M059J (cell line): ENCODE measurements at places on chromosomes 6 and 20. TPM values are rescaled to one million over a fixed set of nuclear protein-coding genes. Genes with fewer than 3 reads are reported as not detected.

DUSP15 gene
- 0.91 and 3.2 TPM in 2 replicates for total RNA-seq

ERVFRD-1 gene
- not detected in 2 replicates for total RNA-seq

PAK5 gene
- total RNA-seq, result 0.05 and 0.10 TPM in 2 replicates

- peak; percentile 35 for DNase-seq
Observed at GRCh38 chr20:38581013-38581412, at the start of gene ADIG. Gene ADIG, plus strand, starts transcription at chr20:38581197. Its CDS starts 54 bp downstream, at chr20:38581251.

- no peak for DNase-seq
Observed at GRCh38 chr6:84309336-84309735, 81.9 kb upstream of the CEP162 start.

DNA sequence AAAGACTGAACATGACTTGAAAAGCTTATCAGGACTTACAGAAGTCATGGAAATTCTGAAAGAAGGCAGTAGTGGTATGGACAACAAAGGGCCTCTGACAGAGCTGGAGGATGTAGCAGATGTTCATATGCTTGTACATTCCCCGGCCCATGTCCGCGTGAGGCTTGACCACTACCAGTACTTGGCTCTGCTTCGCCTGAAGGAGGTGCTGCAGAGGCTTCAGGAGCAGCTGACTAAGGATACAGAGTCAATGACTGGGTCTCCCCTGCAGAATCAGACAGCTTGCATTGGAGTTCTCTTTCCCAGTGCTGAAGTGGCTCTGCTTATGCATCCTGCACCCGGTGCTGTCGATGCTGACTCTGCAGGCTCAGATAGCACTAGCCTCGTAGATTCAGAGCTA, 29.2 kb downstream of the TAF11 start:
- DNase-seq, result no peak

GRCh38 chr20:38275815-38276550, 15.4 kb upstream of the KIAA1755 start:
- peak; percentile 96 for DNase-seq

- DNase-seq, result peak; percentile 54
Observed at GRCh38 chr6:3119040-3119723, 671 bp downstream of the BPHL start.

GRCh38 chr6:35925961-35926360, 5.1 kb upstream of the SRPK1 start:
- no peak for DNase-seq

DNA sequence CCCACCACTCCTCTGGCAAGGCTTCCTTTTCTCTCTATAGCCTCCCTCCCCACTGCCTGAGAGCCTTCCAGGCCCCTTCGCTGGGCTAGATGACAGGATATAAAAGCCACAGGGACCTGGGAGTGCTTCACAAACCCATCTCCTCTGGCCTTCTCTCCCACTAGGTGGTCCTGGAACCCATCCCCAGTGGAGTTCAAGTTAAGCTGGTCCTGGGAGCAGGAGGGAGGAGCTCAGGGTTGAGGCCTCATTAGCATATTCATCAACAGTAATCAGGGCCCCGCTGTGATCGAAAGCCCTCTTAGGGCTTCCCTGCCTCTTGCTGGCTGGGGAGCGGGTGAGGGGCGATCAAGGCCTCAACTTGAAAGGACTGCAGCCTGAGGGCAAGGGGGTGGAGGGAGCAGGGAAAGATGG, 9.1 kb downstream of the EBF4 start:
- DNase-seq, result no peak

GRCh38 chr20:37297066-37297736, 7.7 kb downstream of the MANBAL start:
- DNase-seq, result peak; percentile 98

DNA sequence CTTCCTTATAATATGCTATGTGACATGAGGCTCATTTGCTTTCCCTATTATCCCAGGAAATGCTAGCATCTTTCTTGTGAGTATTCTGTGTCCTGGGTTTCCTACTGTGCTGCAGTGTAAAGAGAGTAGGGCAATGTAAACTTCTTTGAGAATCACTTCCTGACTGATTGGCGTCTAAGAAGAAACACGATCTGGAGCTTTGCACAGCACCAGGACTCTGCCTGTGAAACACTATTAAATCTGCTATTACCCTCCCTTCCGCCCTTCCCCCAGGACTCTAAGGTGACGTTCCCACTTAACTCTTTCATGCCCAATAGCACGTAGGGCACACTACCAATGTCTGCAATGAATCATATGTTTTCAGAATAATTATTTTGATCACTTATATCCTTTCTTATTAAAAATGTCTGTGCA, 607.3 kb upstream of the CITED2 start:
- peak; percentile 89 for DNase-seq

DNA sequence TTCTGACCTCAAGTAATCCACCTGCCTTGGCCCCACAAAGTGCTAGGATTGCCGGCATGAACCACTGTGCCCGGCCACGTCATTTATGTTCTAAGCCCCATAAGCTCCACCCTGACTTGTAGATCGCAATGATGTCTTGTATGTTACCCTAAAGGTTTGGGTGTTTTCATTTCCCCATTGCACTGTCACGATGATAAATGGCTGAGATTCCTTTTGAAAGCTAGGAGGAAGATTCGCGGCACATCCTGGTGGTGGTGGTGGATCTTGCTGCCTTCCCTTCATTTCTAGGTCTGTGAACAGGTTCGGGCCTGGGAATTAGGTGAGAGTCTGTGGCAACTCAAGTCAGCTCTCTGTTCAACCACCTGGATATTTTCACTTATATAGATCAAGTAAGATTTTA, 28.3 kb downstream of the MUC22 start:
- no peak for DNase-seq

- no peak for DNase-seq
Observed at GRCh38 chr6:156660389-156660788, 116.8 kb upstream of the ARID1B start.
